Mucosa of descending colon (tissue), 3 donors: ENCODE measurements at places on chromosomes 5 and 9. TPM values are rescaled to one million over a fixed set of nuclear protein-coding genes. Genes with fewer than 3 reads are reported as not detected.

Gene BARHL1
- total RNA-seq = not detected

Gene NOL6
- total RNA-seq = 18.8 TPM

Gene LCN15
- 3.7 TPM for total RNA-seq

Gene AQP3
- 3.9 TPM for total RNA-seq

Gene SPINK4
- 33.3 TPM for total RNA-seq

Gene NEUROG1
- not detected for total RNA-seq

Gene QRFP
- 0.24 TPM for total RNA-seq

Gene KCTD16
- total RNA-seq = 0.12 TPM

Gene C5orf22
- total RNA-seq = 26.7 TPM

Gene ABLIM3
- 12.4 TPM for total RNA-seq

Gene GFI1B
- total RNA-seq = 1.5 TPM

Gene PCDHB8
- 0.12 TPM for total RNA-seq

Gene SLC34A1
- not detected for total RNA-seq

GRCh38 chr5:122586351-122586750 is 188.5 kb upstream of the SNX2 start:
- DNase-seq = no peak

- DNase-seq = no peak
Observed at GRCh38 chr5:84260939-84261338, 123.7 kb downstream of the EDIL3 start.

DNA sequence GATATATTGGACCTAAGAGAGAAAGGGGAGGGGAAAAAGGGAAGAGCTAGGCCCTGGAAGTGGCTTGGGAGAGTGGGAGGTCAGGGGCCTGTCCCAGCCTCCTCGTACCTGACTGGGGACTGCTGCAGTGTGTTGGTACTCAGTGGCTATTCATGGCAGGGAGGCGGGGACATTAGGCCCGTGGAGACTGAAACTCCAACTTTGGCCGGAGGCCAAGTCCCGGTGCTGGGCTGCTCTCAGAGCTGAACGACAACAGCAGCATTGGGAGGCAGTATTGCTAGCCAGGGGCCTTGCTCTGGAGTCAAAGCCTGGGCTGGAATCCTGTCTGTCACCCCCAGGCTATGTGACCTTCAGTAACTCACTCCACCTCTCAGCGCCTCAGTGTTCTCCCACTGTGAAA is 37.8 kb downstream of the NEURL1B start:
- no peak for DNase-seq

GRCh38 chr9:131008909-131009618 is at the start of gene LAMC3:
Gene LAMC3, plus strand, starts transcription at chr9:131009174. Its CDS starts 41 bp downstream, at chr9:131009215.
- DNase-seq = no peak

DNA sequence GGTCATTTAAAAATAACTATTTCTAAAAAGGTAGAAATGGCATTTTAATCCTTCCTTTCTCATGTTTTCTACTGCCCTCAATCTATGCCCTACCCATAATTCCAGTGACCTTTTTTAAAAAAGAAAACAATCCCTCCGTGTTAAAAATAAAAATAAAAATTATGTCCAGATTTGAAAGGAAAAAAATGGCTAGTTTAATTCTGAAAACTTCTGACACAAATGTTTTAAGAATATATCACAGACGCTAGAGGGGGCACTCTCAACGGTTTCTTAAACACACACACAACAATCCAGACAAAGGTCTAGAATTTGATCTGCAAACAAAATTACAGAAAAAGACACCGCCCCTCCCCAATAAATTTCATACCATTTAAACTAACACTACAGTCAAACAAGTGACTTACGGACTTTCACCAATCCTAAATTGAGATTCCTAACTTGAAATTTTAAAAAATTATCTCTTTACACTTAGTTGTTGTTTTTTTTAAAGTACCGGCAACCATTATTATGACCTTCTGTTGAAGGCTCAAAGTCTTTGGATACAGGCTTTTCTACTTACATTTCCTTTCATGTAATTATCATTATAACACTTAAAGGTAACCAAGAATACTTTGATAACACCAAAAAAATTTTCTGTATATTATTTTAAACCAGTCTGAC is 38.2 kb downstream of the CLINT1 start:
- DNase-seq = no peak

DNA sequence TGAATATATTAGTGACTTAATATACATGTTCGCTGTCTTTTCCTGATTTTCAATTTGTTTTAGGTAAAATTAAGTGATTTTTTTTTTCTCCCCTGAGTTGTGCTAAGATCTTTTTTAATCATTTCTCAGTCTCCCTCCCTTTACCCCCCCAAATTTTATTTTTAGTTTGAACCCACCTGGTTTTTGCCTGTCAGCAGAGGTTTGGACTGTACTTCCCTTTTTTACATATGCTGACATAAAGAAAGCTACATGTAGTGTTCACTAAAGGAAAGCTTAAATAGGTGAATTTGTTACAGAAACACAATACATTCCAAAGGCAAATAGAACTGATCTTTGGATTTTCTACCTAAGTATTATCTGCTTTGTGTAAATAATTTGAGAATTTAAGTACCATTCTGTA is 82.2 kb downstream of the IPO11 start:
- no peak for DNase-seq

- no peak for DNase-seq
Observed at GRCh38 chr5:96180684-96181435, 219.2 kb upstream of the ELL2 start.

GRCh38 chr5:83972909-83973308 is 252.3 kb upstream of the HAPLN1 start:
- DNase-seq = no peak

GRCh38 chr9:114504341-114505186 is 709 bp downstream of the WHRN start:
- DNase-seq = peak; percentile 70

GRCh38 chr9:30677221-30677620 is 1707.2 kb upstream of the ACO1 start:
- DNase-seq = no peak

GRCh38 chr5:13830536-13830935 is 114.0 kb downstream of the DNAH5 start:
- DNase-seq = no peak

GRCh38 chr9:116234081-116234480 is 80.5 kb downstream of the PAPPA start:
- no peak for DNase-seq

GRCh38 chr5:6724321-6724929 is 11.2 kb downstream of the TENT4A start:
- DNase-seq = no peak

DNA sequence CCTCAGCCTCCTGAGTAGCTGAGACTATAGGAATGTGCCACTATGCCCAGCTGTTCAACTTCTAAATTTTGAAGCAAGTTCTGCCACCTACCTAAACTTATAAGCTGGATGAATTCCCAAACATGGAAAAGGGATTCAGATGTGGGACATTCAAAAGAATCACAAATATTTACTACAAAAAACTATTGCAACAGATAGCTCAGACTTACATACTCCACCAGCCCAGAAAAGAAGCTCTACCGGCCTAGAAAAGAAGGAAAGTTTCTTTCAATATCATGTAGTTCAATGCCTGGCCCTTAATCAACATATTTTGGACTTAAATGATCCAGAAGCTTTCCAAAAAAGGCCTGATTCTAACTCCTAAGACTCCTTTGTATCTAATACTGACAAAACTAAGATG is 23.8 kb downstream of the SH3RF2 start:
- no peak for DNase-seq

DNA sequence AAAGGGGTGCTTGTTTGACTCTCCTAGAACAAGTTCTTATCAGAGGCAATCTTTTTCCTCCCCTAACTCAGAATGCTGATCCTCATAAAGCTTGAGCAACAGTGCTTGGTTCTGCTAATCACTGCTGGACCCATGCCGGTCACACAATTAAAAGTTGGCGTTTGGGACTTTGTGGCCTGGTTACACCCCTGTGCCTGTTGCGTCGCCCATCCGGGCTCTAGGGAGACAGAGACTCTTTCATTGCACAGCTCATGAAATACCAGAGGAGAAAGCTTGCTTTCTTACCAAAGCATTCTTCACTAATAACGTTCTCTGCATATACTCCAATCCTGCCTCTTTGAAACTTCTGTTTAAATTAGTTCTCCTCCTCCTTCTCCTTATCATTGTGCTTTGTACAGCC is 301.1 kb downstream of the NR3C1 start:
- DNase-seq = no peak

GRCh38 chr9:110157823-110158664 is 49.9 kb downstream of the C9orf152 start:
- DNase-seq = no peak

- DNase-seq = peak; percentile 65
Observed at GRCh38 chr9:90801973-90802322, 329 bp downstream of the SYK start.
